Hypothalamus (tissue), 51 donors: ENCODE measurements at places on chromosomes 12 and 14.

DNA sequence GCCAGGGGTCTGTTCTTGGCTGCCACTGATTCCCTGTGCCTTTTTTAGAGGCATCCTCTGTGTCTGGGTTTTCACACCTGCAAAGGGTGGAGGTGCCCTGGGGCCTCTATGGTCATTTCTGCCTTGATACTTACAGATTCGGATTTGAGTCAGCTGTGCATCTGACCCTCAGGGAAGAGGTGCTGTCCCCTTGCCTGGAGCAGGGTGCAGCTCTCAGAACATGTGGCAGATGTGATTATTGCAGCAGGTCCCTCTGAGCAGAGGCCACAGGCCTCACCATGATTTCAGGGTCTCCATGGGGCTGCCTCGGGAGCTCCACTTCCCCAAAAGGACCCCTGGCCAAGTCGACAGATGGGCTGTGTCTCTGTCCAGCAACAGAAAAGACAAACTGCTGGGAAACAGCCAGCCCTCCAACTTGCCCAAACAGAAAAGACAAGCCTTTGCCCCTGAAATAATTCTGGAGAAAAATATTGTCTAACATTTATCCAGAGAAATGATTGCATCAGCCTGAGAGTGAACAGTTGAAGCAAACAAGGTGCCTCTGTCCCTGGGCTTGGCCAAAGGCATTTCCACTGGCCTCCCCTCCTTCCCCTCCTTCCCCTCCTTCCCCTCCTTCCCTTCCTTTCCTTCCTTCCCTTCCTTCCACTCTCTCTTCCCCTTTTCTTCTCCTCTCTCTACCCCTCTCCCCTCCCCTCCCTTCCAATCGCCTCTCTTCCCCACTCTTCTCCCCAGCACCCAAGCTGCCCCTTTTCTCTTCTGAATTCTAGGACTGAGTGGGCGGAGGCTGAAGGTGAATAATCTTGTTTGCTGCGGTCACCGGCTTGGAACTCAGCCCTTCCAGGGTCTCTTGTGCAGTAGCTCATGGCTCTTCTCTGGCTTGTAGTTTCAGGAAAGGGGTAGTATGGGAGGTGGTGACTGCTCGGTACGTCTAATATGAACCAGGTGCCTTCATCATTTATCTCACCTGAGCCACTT lies 676 bp downstream of the SERPINA3 start:
- no peak for DNase-seq

DNA sequence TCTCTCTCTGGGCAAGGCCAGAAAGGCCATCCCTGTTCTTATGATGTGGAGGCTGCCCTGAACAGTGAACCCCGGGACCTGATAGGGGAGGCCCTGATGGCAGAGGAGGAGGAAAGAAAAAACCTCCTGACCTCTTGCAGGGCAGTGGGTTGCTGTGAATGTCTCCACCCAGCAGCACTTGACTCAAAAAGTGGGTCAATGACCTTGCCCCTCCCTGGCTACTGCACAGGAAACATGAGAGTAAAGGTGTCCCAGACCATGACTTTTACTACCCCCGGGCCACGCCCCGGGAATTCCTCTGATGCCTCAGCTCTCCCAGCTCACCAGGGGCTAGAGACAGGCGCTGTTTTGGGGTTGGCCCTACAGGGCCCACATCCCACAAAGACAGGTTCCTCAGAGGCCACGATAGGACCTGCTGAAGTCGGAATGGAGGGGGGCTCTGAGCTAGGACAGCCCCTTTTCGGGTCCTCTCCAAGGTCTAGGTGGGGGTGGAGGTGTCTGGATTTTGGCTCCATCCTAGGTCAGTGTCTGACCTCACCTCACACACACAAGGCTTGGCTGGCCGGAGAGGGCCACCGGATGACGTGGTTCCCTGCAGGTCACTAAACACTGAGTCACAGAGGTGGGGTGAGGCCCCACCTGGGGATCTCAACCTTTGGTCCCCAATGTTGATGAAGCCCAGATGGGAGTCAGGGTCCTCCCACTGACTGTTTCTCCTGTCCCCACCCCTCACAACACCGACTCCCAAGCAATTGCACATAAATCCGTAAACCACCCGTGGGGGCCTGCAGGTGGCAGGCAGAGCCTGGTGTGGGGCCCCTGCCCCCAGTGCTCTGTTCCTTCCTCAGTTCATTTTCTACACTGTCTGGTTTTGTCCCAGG lies 1.6 kb downstream of the RHOF start:
- no peak for DNase-seq

DNA sequence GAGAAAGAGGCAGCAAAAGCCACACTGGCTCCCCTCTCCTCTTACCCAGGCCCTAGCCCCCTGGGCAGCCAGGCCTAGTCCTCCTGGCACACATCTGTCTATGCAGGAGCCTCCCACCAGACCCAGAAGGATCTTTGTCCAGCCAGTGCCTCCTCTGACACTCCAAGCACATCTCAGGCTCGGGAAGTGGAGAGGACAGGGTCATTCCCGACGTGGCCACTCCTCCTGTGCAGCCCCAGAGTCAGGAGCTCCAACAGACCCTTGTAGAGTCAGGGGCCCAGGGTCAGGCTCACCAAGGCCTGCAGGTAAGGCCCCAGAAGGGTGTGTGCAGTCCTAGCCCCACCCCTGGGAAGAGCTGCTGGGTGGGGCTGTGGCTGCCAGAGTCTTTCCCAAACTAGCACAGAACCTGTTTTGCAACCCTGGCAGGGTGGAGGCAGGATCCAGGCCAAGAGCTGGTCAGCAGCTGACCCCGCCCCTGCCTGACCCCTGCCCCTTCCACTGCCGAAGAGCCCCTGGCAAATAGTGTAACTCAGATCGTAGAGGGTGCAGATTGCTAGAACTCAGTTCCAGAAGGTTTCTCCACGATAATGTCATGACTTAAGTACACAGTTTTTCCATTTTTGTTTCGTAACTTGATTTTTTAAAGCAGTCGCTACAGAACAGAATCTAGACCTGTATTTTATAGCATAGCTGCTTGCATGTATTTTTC lies 26.6 kb upstream of the PNMA1 start:
- no peak for DNase-seq

DNA sequence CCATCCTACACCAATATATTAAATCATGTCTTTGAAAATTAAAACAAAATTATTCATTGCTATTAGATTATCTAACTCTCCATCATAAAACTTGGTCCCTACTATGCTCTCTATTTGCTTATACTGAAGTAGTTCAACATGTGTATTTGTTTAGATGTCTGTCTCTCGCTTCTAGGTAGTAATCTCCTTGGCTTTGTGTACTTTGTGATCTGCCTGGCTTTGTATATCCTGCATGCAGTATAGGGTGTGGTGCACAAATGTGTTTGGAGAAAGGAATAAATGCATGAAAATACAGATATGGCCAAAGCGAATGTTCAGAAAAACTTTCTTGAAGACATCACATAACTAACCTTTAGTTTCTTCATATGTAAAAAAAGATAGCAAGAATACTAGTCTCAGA lies 246.6 kb upstream of the LRFN5 start:
- DNase-seq = no peak

- DNase-seq = no peak
These were observed 191.8 kb downstream of the BMP4 start for GRCh38 chr14:53764846-53765245.

DNA sequence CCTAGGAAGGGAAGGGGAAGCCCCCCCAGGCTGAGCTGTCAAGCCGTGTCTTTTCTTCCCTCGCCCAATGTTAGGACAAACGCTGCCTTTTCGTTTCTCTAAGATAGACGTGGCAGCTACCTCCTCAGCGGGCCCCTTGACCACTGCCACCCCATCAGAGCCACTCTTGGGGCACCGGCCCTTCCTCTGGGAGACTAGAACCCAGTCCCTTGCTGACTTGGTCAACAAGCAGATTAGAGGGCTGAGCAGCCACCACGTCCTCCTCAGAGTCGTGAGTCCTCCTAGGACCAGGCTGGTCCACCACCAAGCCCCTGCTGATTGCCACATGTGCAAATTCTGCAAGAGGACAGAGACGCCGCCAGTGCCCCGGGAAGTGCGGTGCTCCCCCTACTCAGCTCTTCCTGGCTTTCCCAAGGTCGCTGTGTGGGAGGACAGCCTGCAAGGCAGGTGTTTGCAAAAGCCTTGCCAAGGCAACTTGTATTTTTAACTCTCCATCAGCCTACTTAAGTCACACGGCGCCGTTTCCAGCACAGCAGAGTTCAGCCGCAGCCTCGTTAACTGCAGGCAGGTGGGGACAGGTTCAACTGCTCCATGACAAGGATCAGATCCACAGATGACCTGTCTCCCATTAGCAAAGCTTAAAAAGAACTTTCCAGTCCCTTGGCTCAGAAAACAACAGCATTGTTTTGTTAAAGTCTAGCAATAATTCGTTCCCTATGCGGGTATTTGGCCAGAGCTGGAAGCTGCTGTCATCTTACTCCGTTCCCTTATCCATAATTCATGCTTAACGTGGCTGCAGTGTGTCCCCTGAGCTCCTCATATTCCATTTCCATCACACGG lies 65.6 kb downstream of the TESC start:
- no peak for DNase-seq

DNA sequence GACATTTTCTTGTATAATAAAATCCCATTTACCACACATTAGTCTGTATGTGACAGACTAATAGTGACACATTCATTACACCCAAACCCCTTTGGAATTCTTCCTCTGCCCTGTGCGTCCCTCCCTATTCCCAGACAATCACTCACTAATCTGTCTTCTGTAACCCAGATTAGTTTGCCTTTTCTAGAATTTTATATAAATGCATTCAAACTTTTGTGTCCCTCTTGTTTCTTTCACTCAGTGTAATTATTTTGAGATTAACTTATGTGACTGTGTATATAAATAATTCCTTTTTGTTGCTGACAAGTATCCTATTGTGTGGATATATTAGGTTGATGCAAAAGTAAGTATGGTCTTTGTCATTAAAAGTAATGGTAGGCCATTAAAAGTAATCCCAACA lies 27.6 kb upstream of the HIP1R start:
- no peak for DNase-seq

- no peak for DNase-seq
These were observed 31.3 kb downstream of the ACTN1 start for GRCh38 chr14:68947802-68948201.

DNA sequence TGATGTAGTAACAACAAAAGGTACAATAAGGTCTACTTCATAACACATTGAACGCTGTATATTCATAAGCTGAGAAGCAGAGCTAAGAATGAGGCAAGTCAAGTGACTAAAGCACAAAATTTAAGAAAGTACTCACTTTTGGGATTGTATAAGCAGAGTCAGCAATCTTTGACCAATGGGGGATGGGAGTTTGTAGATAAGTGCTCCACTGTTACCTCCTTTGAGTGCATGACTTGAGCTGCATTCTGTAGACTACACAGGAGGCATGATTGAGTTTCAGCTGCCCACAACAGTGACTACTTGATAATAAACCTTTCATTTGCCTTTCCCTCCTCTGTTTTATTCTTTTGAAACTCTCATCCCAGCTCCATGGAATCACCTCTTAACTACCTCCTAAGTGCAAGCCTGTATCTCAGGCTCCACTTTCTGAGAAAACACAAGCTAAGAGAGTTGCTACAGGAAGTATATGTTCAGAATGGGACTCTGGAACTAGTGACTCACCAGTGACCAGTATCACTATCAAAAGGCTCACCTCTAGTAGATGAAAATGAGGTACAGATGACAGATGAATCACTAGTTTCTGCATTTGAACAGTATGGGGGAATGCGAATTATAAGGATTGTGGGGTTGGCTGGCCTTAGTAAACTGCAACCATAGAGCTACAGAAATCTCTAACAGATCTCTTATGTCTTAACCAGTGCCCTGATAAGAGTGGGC lies 49.2 kb downstream of the SLC35F4 start:
- no peak for DNase-seq

GRCh38 chr14:52553002-52553670 lies 500 bp downstream of the GPR137C start:
- DNase-seq = no peak

- no peak for DNase-seq
These were observed 8.9 kb downstream of the TGFB3 start for GRCh38 chr14:75972801-75973421.

- no peak for DNase-seq
These were observed 36.7 kb upstream of the TMEM233 start for GRCh38 chr12:119556854-119557253.

DNA sequence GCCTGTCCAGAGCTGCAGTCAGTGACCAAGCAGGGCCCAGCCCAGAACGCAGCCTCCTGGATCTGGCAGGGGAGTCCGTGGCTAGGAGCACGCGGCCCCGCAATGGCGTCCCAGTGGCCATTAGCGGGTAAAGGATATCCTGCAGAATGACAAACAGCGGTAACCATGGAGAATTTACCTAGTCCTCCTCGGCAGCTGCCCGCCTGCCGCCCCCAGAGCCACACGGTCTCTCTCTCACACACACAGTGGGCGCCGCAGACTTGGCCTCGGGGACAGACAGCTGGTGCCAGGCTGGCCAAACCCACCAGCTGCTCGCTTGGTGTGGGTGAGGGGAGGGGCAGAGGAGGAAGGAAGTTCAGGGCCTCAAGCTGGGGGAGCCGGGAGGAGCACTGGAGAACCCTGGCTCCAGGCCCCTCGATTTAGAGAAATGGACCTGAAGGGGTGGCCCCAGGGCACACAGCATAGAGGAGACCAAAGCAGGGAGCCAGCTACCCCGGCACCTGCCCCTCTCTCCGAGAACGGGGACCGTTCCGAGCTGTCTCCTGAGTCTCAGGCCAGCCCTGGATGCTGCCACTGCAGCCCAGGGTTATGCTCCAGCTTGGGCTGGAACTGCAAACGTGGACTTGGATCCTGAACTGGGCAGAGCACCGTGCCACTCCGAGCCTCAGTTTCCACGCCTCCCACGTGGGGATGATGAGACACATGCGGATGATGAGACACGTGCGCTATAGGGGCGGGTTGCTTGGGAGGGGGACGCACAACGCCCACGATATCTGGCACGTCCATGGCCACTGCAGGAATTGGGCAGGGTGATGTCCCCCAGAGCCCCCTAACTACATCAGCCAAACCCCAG lies 3.4 kb downstream of the CDK2AP1 start:
- peak; percentile 68 for DNase-seq

DNA sequence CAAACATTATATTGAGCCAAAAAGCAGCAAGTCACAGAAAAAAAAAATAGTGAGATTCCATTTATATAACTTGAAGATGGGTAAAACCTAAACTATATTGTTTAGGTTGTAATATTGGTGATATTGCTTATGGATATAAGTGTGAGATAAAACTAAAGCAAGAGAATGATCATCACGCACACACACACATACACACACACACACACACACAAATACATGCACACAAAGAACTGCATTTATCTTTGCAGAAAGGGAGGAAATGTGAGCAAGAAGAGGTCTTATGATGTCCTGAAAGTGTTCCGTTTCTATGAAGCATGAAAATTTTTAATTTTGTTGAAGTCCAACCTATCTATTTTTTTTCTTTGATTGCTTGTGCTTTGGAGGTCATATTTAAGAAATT lies 16.4 kb upstream of the AMN1 start:
- no peak for DNase-seq

GRCh38 chr12:10189653-10190052 lies 10.8 kb downstream of the TMEM52B start:
- DNase-seq = no peak

- peak; percentile 7 for DNase-seq
These were observed 108.5 kb upstream of the ESRRB start for GRCh38 chr14:76267322-76268046.

GRCh38 chr14:54169254-54169924 lies 212.8 kb upstream of the BMP4 start:
- DNase-seq = no peak

GRCh38 chr12:80509781-80510556 lies 65.9 kb downstream of the PTPRQ start:
- no peak for DNase-seq
